ENCODE measurements at places on chromosomes 11 and 22. TPM values are rescaled to one million over a fixed set of nuclear protein-coding genes. Genes with fewer than 3 reads are reported as not detected.

- no peak for DNase-seq
Observed at GRCh38 chr22:27175021-27175838, 517.8 kb downstream of the MIAT start.

DNA sequence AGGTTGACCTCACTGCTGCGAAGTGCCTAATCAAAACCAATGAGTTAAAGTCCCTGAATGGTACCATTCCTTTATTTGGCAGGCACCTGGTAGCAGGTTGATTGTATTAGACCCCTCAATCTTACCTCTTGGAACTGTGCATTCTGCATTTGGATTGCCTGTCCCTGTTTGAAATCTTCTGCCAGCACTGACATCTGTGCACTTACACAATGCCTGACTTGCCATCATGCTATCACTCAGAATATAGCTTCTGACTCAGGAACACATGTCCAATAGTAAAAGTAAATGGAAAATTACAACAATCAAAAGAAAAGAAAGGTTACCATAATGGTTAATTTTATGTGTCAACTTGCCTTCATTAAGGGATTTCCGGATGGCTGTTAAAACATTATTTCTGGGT lies 366.0 kb upstream of the PDGFD start:
- no peak for DNase-seq

DNA sequence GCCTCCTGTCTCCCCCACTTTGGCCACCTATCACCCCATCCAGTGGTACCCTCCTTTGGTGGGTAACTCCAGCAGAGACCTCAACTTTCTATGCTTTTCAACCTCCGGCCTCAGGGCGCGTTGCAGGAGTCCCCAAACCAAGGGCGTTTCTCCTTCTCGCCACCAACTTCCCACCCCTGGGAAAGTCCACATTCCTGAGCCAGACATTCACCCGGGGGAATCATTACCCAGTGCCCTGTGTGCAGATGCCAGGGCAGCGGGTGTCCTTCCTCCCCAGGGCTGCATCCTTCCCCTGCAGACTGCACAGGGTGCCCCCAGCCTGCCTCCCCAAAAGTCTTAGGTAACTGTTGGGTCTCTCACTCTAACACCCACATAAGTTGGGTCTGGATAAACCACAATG lies 26.4 kb downstream of the MYEOV start:
- no peak for DNase-seq

DNA sequence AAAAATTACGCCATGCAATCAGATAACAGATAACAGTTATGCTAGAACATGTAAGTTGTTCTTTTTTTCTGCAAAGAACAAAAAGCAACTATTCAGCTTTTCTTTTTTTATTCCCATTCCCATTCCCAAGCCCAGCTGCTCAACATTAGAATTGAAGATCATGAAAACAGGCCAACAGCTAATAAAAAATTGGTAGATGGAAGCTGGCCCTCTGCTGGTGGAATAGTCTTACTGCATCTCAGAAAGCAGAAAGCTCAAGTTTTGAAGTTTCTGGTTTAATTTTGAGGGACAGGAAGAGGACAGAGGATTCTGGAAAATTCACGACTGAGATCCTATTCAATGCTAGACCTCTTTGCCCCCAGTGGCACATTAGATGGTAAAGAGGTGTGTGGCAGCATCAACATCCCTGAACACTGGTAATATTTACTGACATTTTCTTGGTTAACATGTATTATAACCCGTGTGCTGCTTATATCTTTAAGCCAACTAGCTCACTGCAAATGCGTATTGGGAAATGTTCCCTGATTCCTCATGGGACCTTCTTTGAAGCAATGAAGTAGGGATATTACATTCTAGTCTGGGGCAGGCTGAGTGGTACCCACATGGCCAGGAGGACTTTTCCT lies 591.2 kb downstream of the OPCML start:
- DNase-seq: no peak

DNA sequence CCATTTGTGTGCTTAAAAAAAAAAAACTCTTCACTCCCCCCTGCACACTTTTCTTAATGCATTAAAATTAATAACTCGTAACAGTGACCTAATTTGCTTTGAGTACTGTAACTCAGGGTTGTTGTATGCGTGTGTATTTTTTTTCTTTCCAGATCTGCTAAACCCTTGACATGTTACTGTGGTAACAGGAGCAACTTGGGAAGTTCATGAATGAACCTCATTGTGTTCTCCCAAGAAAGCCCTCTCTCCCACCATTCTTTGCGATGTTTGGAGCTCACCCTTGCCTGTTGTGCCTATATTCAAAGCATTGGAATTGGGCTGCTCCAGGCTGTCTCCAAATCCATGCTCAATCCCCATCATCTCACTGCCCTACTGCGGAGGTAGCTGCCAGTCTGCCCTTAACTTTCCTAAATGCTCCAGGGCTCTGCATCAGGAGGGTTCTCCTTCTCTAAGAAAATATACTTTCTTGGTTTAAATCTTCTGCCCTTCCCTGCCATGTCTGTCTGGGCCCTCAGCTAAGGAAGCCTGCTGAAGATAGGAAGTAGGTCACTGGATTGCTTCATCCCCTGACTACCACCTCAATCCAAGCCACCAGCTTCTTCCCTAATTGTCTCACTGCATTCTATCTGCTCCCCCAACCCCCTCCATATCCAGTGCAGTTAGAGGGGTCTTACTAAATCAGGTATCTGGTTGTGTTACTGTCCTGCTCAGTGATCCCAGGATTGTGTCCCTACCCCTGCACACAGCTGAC lies 70.3 kb downstream of the KIRREL3 start:
- DNase-seq: no peak

DNA sequence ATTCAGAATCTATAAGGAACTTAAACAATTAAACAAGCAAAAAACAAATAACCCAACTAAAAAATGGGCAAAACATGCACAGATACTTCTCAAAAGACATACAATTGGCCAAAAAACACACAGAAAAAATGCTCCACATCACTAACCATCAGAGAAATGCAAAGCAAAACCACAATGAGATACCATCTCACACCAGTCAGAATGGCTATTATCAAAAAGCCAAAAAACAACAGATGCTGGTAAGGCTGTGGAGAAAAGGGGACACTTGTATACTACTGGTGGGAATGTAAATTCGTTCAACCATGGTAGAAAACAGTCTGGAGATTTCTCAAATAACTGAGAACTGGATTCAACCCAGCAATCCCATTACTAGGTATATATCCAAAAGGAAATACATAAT lies 24.8 kb downstream of the ENTHD1 start:
- DNase-seq: no peak

DNA sequence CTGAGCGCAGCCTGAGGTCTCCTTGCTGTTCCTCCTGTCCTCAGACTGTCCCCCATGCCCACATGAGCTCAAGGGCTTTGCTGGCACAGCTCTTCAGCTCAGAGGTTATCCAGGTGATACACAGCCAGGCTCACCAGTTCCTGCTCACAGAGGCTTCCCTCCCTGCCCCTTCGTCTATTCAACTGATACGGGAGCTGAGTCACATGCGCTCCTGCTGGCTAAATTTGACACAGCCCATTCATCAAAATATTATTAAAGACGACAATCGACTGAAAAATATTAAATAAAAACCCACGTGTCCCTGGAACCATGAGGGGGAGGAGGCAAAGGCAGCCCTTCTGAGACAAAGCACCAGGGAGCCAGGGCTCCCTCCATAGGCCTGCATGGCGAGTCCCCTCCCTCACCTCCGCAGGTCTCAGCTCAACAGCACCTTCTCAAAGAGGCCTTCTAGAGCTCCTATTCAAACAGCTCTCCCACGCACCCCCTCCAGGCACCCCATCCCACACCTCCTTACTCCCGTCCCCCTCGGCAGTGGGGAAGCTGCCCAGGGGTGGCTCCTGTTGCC lies 40.5 kb downstream of the DUSP8 start:
- no peak for DNase-seq

DNA sequence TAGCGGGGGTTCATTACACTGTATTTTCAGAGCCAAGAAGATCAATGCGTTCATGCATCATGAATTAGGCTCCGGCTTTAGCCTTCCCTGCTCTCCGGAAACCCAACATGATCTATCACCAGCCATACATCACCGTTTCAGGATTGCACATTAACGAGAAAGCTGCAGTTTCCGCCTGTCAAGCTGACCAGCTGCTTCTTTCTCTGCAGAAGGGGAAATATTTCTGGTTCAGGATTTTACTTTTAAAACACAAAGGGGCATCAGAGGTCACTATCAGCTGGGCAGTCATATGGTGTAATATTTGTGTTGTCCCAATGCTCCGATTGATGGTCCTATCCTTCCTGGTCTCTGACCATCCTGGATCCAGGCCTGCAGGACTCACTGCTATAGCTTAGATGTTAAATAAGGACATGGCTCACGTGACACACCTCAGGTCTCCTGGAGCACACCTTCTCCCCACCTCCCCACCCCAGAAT lies 21.4 kb upstream of the CADM1 start:
- no peak for DNase-seq

DNA sequence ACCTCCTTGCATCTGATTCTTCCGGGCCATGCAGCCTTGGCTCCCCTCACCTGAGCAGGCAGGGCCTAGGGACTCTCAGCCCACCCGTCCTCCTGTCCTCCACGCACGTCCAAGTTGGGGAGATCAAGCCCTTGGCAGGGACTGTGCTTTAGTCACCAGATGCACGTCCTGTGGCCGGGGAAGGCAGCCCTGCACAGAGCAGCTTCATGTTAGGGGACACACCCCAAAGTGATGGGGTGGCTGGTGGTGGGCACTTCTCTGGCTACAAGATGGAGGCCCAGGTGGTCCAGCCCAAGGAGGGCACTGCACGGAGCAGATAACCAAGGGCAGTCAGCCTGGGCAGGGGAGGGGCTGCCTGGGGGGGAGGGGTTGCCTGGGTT lies 1.2 kb downstream of the MUC5B start:
- DNase-seq: no peak

DNA sequence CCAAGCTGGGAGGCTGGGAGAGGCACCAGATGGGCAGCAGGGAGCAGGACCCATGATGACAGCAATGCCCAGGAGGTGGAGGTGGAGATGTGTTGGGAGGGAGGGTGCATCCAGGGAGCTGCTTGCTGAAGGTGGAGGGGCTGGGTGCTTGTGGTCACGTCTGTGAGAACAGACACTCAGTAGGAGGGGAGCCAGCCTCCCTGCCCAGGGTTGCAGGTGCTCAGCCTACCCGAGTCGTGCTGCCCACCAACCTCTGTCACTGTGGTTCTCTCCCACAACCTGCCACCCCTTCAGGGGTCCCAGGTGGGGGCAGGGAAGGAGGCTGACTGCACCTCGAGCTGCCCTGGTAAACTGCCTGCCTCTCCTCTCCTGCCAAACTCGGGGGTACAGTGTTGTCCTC lies 5.5 kb downstream of the PRDX5 start:
- DNase-seq: no peak

DNA sequence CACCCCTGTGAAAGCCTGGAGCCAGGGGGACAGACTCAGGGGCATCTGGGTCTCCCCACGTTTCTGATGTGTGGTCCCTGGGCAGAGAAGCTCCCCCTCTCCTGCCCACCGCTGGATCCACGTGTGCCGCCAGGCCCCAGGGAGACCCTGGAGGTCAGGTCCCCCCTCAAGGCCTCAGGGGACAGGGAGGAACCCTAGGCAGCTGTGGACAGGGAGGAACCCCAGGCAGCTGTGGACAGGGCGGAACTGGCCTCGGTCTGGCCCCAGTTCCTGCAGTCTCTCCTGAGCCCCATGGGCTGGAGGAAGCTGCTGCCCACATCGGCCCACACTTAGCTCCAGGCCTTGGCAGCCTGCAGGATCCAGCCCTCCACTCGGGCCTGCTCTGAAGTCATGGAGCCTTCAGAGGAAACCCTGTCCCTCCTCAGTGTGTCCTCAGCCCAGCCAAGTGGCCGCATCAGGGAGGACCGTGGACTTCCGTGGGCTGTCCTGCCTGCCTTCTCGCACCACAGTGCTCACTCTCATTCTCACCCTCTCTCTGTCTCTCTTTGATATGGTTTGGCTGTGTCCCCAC lies 127.7 kb downstream of the BRD1 start:
- no peak for DNase-seq

GRCh38 chr11:126466236-126467045 lies 111.0 kb downstream of the ST3GAL4 start:
- no peak for DNase-seq

DNA sequence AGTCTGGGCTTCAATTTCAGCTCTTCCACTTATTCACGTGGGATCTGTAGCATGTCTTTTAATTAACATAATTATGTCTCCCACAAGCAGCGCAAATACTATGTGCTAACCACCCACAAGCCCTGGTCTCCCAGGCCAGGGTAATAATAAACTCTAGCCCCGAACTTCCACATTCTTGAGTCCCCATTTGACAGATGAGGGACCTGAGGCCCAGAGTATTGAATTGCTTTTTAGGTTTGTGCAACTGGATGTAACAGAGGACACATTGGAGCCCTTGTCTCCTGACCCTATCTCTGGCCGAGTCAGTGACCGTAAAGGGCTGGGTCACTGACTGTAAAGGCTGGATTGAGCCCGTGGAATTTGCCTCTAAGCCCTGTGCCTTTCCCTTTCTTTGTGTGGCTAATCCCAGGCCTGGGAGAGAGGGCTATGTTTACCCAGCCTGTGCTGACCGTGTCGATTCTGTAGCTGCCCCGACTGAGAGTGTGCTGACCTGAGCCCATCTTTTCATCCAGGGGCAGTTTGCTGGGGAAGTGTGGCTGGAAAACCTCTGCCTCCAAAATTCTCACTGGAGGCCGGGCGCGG lies 3.9 kb downstream of the CRYBB2 start:
- no peak for DNase-seq

- DNase-seq: no peak
Observed at GRCh38 chr11:35681163-35681767, 18.7 kb downstream of the TRIM44 start.

- no peak for DNase-seq
Observed at GRCh38 chr11:100964435-100964834, 165.2 kb downstream of the PGR start.

GRCh38 chr11:117382746-117383145 lies 55.1 kb downstream of the CEP164 start:
- no peak for DNase-seq

DNA sequence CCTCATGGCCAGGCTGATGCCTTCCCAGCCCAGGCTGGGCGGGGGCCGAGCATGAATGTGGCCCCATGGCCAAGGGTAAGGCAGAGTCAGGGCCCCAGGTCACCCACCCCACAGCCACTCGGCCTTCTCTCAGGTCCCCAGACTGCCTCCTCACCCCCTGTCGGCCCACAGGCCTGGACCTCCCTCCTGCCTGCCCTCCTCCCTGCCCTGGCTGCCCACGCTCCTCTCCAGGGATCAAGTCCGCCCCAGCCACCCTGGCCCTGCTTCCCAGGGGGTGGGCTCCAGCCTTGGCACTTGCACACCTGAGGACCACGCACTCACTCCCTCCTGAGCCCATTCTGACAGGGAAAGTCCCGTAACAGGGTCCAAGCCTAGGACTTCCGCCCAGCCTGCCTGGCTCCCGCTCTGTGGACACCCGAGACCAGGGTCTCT lies 37.8 kb upstream of the TH start:
- no peak for DNase-seq

DNA sequence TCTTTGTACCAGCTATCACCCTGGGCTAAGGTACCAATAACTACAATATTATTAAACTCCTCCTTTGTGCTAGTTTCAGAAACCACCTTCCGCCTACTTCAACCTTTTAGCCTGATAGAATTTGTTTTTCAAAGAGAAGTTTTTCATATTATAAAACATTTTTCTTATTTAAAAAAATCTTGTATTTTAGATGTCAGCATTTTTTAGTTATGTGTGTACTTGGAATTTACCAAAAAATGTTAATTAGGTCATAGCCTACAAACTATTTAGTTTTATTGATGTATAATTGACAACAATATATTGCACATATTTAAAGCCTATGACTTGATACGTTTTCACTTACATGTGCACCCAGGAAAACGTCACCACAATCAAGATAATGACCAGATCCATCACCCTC lies 1097.6 kb downstream of the JRKL start:
- DNase-seq: no peak

The PLEKHA7 gene
- 112 TPM for total RNA-seq

The LRRC56 gene
- 3.7 TPM for total RNA-seq

The TUB gene
- 2.5 TPM for total RNA-seq

The SLC22A6 gene
- not detected for total RNA-seq

The CREB3L1 gene
- 35.8 TPM for total RNA-seq

The SMIM35 gene
- total RNA-seq: not detected
